Stimulated activated CD8-positive, alpha-beta memory T cell treated with anti-CD3 and anti-CD28 coated beads, Interleukin-15, amount 100 ng/mL, for 1 hour (primary cell): ENCODE measurements at places on chromosomes 4 and X.

GRCh38 chr4:89285745-89286144 is 21.9 kb downstream of the GPRIN3 start:
- no peak for DNase-seq

GRCh38 chr4:9894644-9895332 is 113.4 kb downstream of the DRD5 start:
- DNase-seq = no peak

- DNase-seq = no peak
Observed at GRCh38 chrX:153814591-153815315, 15.6 kb downstream of the PDZD4 start.

DNA sequence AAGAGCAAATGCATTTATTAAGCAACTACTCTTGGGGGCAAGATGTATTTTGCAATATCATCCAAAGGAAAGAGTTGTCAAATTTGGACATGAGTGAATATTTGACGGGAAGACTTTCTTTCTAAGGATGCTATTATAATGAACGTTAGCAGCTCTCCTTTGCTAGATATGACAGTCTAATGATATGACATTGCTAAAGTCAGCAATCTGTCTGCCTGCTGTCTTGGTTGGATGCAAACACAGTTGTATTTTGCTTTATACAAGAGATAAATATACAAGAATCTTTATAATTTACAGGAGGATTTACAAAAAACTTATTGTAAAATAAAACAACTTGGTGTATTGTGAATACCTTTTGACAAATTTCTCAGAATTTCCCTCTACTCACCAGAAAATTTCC is 37.5 kb downstream of the MAGEC1 start:
- DNase-seq = no peak

DNA sequence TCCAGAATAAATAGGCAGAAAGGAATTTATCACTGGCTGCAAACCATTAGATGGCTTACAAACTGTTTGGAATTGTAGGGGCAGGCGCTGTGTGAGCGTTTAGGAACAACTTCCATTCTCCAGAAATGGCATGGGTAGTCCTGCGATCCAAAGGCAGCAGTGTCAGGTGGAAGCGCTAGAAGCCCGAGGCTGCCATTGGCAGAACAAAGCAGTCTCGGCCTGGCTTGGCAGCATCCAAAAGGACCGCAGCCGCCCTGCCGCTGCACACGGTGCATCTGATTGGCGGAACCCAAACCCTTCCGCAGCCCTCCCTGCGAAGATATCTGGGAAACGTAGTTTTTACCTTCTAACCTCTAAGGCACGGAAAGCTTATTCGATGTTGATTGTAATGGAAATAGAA is 23.6 kb upstream of the YTHDC1 start:
- DNase-seq = no peak

DNA sequence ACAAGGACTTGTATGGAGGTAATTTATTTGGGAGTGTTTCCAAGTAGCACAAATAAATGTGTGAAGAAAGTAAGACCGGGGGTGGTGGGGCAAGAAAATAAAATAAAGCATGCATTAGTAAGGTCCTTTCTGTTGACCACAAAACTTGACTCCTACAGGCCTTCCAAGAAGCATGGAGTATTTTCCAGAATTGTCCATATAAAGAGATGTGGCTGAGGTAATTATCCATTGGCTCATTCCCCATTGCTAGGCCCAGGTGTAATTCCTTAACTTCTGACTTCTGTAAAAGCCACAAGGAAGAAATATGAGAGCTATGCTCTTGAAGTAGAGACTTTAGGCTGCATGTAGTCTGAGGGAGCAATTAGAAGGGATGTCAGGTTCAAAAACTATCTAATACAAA is 430.5 kb upstream of the PABPC4L start:
- no peak for DNase-seq

GRCh38 chr4:7976025-7976424 is 36.4 kb upstream of the AFAP1 start:
- no peak for DNase-seq

- DNase-seq = no peak
Observed at GRCh38 chrX:12802741-12803140, 11.5 kb downstream of the PRPS2 start.

DNA sequence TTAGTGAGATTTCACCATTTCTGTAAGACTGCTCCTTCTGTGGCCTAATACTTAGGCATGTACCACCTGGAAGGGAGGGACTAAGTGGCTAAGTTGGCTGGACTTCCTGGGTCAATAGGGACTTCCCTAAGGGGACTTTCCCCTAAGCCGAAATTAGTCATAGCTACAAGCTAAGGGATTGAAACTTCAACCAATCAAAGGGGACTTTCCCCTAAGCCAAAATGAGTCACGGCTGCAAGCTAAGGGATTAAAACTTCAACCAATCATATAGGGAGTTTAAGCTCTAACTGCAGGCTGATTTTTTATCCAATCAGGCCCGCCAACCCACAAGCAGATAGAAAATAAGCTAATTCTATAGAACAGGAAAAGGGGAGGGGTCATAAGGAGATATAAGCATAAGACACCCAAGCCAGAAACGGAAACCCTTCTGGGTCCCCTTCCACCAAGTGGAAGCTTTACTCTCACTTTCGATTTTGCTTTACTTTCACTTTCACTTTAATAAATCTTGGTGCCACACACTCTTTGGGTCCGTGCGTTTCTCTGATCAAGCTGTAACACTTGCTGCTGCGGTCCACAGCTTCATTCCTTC is 382.8 kb downstream of the KLHL4 start:
- no peak for DNase-seq
